ENCODE measurements at places on chromosomes 13 and 19.

GRCh38 chr13:22801402-22802003 is 379.3 kb upstream of the SGCG start:
- peak; percentile 10 for DNase-seq

DNA sequence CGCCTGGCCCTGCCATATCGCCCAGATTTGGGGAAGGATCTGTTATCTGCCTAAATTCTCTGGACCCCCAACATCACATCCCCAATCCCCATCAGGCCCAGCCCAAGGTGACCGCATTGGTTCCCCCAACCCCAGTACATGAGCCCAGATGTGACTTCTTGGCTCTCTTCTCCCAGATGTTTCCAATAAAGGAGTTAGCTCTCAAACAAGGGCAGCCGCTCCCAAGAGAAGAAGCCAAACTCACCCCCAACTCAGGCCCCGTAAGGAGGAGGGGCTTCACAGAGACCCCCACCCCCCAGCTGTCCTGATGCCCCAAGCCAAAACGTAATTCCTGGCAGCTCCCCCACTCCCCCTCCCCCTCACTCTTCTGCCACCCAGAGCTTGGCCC is 6.9 kb downstream of the FBN3 start:
- no peak for DNase-seq

- no peak for DNase-seq
Measured at GRCh38 chr19:16259385-16260159, 61.9 kb downstream of the AP1M1 start.

GRCh38 chr13:55705971-55706370 is 1434.7 kb upstream of the PRR20A start:
- no peak for DNase-seq

DNA sequence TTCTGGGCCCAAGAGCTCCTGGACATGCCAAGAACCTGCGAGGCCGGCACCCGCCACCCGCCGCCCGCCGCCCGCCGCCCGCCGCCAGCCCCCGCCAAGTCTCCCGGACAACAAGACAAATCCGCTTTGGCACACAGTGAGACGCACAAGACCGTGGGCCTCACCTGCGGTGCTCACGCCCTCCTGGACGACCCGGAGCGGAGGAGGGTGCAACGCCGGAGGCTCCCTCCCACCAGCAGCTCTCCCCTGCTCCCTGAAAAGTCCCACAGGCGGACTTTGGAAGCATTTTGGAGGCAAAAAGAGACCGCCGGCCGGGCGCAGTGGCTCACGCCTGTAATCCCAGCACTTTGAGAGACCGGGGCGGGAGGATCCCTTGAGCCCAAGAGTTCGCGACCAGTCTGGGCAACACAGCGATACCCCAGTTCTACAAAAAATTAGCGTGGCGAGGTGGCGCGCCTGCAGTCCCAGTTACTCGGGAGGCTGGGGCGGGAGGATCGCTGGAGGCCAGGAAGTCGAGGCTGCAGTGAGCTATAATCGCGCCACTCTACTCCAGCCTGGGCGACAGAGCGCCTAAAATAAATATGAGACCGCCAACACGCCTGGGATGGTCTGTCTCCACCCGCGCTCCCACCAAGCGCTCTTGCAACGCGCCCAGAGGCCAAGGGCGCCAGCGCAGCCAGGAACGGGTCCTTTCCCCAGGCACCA is 783 bp downstream of the RHPN2 start:
- DNase-seq = peak; percentile 10

DNA sequence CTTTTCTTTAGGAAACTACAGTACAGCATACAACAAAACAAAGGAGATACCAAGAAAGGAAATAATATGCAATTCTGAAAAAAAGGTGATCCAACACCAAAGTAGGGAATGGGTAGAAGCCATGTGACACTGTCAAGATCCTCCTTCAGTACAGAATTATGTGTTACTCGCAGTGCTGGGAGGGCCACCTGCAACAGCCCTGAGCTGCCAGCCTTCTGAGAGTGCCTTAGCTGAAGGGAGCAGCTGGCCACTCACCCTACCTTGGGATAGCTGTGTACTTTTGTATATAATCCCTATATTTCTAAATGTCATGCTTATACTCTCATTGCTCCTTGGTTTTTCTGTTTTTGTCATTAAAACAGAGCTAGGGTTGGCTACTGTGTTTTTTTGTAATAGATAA is 1518.2 kb upstream of the PCDH20 start:
- no peak for DNase-seq

GRCh38 chr13:111852725-111853518 is 214.0 kb upstream of the SOX1 start:
- no peak for DNase-seq

DNA sequence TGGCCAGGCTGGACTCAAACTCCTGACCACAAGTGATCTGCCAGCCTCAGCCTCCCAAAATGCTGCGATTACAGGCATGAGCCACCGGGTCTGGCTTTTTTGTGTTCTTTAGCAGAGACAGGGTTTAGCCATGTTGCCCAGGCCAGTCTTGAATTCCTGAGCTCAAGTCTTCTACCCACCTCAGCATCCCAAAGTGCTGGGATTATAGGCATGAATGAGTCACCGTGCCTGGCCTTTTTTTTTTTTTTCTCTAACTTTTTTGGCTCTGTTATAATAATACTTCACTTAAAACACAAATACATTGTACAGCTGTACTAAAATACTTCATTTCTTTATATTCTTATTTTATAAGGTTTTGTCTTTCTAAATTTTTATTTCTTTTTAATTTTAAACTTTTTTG is 599.5 kb upstream of the PCDH9 start:
- DNase-seq = no peak

- no peak for DNase-seq
Measured at GRCh38 chr19:23415034-23415433, 19.8 kb upstream of the ZNF91 start.

- DNase-seq = no peak
Measured at GRCh38 chr13:64283926-64284325, 2868.3 kb upstream of the PCDH20 start.

- no peak for DNase-seq
Measured at GRCh38 chr19:5154129-5154798, 185.4 kb downstream of the KDM4B start.

DNA sequence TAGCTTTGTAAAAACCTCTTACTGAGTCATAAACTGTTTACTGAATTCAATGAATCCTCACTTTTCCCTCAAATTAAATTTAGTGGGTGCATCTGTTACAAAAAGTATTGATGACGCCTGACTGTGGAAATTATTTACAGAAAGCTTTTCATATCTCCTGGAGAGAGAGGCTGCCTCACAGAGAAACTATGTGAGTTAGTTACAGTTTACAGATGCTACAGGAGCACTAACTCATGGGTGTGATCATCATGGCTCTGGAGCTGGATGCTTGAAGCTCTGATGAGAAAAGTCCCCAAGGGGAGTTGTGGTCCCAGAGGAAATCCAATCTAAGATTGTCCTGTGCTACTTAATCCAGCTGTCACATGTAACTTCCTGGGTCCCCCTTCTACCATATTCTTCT is 590.8 kb downstream of the LMO7 start:
- DNase-seq = no peak

DNA sequence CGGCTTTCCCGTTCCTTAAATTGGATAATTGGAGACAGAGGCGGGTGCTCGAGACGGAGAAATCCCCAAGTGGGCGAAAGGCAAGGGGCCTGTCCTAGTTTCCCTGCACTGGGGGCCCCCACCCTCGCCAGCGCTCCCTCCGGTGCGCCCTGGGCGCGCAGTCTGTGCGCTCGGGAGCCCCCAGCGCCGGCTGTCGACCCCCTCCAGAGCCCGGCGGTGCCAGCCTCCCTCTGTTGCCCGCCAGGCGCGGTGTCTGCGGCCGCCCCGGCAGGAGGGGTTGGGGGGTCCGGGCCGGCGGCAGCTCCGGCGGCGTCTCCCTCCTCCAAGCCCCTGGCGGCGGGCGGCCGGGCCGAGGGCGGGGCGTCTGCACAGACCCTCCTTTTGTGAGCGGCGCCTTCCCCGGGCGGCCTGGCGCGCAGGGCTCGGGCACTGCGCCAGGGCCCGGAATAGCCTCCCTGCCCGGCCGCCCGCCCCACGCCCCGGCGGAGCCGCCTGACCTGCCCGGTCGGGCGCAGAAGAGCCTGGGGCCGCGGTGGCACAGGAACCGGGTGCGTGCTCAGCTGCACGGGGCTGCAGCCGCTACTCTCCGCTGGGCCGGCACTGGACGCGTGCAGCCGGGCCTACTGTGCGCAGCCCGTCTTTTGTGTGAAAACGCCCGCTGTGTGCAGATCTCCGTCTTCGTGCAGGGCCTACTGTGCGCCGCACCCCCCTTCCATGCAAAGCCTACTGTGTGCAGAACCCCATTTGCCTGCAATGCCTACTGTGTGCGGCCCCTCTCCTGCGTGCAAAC is 13.2 kb downstream of the GADD45B start:
- DNase-seq = no peak

- DNase-seq = no peak
Measured at GRCh38 chr13:26688286-26688685, 72.3 kb downstream of the GPR12 start.

DNA sequence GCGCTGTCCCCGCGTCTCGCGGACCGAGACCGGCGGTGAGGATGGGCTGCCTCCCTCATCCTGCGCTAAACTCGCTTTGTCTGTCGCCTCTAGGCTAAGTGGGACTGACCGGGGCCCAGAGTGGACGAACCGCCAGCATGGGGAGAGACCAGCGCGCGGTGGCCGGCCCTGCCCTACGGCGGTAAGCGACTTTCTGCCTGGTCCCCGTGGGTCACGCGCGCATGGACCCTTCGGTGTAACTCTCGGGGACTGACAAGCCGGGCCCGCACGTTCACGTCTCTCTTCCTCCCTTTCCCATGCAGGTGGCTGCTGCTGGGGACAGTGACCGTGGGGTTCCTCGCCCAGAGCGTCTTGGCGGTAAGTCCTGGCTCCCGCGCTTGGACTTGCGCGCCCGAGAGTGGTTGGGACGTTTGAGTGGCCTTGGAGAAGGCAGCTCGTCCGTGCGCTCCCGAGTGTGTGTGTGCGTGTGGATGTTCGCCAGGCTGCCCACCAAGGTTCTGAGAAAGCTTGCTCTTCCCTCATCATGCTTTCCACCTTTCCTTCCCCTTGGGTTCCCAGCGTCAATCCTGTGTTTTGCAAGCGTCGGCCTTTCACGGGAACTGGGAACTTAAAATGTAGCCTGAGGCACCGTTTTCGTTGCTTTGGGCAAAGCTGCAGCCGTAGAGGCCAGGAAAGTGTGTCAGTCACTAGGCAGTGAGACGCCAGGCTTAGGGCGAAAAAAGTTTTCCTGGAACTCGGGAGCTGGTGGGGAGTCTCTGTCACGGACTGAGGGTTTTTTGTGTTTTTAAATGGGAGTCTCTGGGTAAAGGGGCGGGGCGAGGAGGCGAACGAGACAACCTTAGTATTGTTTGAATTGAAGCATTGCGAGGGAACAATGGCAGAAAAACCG is 927 bp downstream of the COL4A2 start:
- DNase-seq = peak; percentile 66

DNA sequence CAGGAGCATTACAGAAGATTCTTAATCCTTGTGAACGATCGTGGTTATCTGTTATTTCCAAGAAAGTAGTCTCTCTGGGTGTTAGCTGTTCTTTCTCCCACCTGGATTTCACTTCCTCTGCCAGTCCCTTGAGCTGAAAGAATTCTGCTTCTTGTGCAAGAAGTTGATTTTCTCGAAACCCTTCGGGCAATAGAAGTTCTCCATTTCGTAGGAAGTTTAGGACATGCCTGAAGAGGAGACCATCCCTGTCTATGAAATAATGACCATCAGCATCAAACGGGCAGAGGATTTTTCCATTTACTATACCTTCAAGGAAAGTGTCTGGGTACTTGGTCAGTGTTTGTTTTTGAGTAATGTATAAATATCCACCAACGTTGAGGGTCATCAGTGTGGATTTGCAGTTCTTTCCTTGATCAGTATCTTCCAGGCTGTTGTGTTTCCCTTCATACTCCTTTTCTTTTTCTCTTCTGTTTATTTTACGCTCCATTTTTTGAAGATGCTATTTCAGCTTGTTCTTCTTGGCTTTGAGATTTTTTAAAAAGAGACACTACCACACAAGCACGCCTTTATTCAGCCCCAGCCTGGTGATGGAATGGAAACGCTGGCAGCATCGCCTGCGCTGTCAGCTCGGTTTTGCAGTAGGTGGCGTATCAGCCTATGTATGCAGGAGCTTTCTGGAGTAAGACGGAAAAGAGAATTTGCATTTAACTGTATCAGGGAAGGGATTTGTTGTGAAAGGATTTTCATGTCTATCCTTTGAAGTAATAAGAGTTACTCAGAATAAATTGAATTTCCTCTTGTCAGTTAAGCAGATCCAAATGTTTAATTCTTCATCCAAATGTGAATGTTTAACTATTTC is 6.5 kb downstream of the KCTD4 start:
- DNase-seq = peak; percentile 87

DNA sequence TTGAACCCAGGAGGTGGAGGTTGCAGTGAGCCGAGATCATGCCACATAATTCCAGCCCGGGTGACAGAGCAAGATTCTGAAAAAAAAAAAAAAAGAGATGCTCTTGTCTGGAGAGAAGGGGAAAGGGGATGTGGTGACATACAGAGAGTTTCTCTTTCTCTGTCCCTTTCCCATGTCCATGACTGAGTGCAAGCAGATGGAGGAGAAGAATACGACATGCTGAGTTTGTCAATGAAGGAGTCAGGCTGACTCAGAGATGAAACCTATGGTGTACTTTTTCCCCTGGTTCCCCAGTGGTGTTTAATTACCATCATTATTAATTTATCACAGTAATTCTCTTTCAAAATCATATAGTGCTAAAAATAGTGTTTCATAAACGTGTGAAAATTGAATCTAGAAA is 448.8 kb downstream of the FOXO1 start:
- no peak for DNase-seq

DNA sequence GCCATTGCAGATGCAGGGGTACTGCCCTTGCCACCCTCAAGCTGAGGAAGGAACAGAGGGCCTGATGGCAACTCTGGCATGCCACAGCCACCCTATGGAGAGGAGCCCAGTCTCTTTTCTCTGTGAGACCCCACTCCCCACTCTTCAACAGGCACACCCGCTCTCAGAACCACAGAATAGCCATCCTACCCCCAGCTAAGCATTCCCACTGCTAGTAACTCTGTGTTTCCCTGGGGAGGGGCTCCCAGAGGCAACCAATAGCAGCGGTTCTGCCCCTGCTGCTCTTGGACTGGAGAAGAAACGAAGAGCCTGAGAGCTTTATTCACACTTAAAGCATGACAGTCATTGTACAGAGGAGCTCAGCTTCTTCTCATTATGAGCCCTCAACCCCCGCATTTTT is 49.3 kb downstream of the UBL3 start:
- no peak for DNase-seq

GRCh38 chr13:21012211-21012610 is 49.2 kb downstream of the LATS2 start:
- no peak for DNase-seq

DNA sequence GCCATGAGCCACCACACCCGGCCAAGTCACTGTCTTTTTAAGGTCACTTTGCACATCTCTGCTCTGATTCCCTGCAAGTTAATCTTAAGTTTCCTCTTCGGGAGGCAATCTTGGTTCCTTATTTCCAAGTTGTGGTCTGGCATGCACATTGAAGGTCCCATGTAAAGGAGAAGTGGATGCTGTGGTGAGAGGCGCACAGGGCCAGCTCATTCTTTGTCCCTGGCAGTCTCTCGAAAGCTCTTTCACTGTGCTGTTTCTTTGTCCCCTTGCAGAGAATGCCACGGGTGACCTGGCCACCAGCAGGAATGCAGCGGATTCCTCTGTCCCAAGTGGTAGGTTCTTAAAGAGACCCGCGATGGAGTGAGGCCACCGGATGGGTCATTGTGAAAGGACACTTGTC is 16.4 kb upstream of the C19orf33 start:
- DNase-seq = no peak

GRCh38 chr19:17358395-17358794 is 18.7 kb downstream of the PLVAP start:
- no peak for DNase-seq

GRCh38 chr13:83281654-83282053 is 600.6 kb downstream of the SLITRK1 start:
- DNase-seq = no peak
